Pancreas (tissue), 10 donors: ENCODE measurements at places on chromosomes 7 and 10.

- DNase-seq: no peak
Measured at GRCh38 chr10:43047288-43047970, 29.4 kb upstream of the RET start.

DNA sequence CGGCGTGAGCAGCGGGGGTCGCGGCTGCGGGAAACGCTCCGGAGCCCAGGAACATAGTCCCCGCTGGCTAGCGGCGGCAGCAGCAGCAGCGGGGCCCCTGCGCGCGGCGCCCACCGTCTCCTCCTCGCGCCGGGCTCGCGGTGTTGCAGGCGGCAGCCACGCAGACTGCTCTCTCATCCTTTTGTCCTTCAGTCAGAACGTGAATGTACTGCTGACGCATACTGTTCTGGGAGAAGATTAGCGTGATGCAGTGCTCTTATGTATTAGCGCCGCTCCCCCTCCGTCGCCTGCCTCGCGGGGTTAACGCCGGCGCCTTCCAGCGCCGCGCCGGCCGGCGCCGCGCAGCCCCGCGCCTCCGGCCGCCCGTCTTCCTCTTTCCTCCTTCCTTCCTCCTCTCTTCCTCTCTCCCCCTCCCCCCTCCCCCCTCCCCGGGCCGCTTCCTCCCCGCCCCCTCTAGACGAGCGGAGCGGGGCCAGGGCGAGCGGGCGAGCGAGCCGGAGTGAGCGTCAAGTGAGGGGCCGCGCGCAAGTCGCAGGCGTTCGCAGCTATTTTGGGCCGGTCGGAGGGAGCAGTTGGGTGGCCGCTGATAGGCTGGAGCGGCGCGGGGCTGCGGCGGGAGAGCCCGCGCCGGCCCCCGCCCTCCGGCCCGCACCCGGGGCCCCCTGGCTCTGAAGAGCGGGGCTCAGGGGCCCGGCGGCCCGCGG, 816 bp upstream of the LRRC4 start:
- DNase-seq: no peak

- no peak for DNase-seq
Measured at GRCh38 chr7:92767437-92767836, 68.9 kb downstream of the CDK6 start.

DNA sequence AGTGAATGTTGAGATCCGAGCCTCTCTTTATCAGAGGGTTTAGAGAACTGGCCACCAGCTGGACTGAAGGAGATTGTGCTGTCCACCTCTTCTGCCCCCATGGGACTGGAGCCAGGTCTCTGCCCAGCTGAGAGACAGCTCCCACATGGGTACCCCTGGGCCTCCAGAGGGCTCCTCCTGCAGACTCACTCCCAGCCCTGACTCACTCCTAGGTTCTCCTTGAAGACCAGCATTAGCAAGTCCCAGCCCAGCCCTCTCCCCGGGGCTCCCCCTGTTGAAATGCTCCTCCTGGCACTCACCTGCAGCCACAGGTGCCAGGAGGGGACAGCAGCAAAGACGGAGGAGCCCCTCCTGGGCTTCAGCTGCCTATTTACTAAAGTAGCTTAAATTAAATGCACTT, 126.9 kb downstream of the CXCL12 start:
- DNase-seq: no peak

- no peak for DNase-seq
Measured at GRCh38 chr10:99976886-99977665, 32.7 kb downstream of the DNMBP start.

GRCh38 chr10:97961945-97962344, 68.5 kb downstream of the CRTAC1 start:
- DNase-seq: no peak

- no peak for DNase-seq
Measured at GRCh38 chr10:87619705-87620104, 40.0 kb upstream of the PAPSS2 start.
